ENCODE measurements at places on chromosomes 5 and 9.

DNA sequence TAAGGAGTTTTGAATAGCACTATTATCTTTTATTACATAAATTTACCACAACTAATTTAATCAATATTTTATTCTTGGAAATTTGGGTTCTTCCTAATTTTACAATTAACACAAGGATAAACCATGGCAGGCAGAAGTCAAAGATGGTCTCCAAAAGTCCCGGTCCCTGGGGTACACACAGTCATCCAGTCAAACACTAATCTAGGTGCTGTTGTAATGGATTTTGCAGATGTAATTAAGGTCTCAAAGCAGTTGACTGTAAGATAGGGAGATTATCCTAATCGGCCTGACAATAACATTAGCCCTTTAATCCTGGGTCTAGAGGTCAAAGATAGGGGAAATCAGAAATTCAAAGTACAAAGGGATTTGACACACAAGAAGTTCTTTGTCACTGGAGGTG is 57.5 kb upstream of the HTR1A start:
- DNase-seq = no peak

- no peak for DNase-seq
Measured at GRCh38 chr5:18370531-18370930, 736.3 kb downstream of the TAF11L14 start.

- DNase-seq = no peak
Measured at GRCh38 chr9:79580055-79580454, 8.3 kb downstream of the TLE4 start.

DNA sequence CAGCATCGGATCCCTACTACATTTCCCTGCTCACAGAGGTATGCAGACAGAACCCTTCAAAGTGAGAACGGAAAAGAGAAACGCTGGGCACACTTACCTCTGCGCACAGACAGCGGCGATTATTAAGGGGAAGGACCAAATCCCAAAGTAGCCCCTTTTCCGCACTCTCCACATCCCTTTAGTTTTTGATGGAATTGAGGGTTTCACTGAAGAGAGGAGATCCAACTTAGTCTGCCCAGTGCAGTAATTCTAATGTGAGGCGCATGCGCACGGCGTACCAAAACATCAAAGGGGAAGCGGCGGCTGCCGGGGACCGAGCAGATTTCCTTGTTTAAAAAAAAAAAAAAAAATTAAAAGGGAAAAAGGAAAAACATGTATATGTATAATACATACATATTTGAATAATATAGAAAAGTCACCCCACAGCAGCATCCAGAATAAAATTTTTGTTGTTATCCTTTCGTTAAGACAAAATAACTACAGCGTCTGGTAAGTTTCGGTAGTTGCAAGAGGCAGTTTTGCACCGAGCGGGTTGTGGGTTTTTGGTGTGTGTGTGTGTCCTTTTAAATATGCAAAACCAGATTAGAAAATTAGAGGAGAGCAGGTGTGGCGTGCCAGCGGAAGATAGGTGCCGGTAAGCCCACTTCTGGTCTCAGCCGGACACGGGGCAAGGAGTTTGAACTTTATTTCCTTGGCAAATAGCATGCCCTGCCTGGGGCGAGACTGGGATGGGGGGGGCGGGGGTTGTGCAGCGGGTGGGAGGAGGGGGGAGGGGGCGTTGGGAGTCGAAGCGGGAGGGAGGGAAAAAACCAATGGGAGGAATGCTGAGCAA is at the start of gene GABRB2:
Gene GABRB2, minus strand, starts transcription at position 256 of the 832 bp plus-strand sequence. Its CDS starts 82 bp downstream, at position 174.
- peak; percentile 6 for DNase-seq

DNA sequence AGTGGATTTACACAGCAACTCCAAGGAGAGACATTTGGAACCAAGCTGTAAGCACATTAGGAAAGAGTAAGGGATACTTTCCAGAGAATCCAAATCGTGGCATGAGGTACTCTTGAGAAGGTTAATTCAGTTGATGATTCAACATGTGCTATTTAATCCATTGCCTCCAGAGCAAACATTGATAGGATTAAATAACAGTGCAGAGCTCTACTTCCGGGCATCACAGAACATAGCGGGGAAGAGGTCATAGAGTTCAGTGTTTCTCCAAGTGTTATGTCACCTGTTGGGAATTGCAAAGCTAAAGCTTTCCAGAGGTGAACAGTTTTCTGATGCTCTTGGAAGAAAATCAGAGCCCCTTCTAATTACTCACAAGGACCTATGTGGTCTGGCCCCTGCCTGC is 127.5 kb downstream of the PPP2R2B start:
- no peak for DNase-seq

- DNase-seq = no peak
Measured at GRCh38 chr9:18190671-18191374, 283.1 kb upstream of the ADAMTSL1 start.

GRCh38 chr9:70406434-70406862 is 8.0 kb downstream of the KLF9 start:
- DNase-seq = peak; percentile 22

DNA sequence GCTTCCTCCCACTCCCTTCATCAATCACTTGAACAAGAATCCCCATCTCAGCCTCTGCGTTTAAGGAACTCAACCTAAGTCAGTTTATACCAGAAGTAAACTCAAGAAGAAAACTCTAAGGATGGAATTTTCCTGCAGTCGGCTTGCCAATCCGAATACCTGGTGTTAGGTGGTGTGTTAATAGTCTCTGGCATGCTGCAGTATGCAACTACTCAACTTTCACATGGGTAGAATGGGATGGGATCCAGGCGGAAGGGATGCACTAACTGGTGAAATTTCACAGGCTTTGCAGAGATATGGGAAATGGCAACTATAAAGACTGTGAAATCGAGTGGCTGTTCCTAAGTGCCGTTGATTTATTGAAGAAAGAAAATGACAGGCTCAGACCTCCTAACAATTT is 560.6 kb downstream of the TLE1 start:
- no peak for DNase-seq

DNA sequence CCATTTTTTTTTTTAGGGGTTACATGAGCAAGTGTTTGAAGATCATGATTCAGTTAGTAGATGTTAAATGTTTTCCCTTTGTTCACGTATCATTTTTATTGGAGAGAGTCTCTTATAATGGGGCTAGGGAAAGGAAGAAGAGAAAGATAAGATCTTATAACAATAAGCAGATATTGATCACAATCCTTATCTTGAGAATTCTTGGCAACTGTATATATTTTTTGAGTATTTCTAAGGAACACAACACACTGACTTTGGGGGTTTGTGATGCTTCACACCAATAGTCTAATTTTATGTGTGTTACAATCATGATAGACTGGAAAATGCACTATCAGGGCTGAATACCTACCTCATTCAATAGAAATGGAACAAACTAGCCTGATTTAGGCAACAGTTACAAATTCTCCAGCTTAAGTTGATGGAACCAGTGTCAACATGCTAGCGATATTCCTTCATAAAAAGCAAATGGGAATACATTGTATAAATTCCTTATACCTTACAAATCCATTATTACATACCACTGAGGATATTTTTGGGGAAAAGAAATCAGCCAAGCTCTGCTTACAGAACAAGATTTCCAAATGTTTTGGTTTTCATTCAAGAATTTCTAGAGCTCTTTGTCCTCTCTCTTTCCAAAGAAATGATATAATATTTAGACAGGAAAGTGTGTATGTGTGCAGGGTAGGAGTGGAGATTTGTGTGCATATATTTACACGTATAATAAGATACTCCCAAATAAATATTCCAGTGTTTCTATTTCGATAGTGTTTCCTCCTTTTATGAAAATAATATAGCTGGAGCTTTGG is 41.5 kb downstream of the SVEP1 start:
- DNase-seq = no peak

DNA sequence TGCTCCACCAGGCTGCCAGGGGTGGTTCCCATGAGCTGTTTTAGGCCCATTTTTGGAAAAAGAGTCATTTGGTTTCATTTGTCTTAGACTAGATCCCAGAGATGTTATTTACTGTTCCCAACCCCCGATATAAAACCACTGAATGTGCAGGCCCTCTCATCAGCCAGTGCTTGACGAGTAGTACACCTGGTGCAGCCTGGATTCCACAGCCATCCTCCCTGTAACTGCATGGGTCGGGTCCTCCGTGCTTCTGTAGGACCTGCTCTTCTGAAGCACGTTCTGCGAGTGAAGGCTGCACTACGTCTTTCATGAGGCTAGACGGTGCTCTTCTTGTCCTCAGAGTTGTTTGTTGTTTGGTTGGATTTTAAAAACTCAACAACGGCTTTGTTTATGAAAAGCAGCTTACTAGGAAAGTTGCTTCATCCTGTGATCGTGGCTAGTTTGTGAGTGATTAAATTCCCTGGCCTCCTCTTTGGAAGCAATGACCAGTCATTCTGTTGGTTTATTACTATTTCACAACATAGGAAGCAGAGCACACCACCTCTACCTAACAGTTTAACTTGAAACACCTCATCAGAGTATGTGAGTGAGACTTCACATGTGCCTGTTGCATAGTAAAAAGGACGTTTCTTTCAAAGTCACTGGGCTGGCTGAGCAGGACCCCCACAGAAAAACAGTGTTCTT is 135.2 kb downstream of the AOPEP start:
- no peak for DNase-seq

DNA sequence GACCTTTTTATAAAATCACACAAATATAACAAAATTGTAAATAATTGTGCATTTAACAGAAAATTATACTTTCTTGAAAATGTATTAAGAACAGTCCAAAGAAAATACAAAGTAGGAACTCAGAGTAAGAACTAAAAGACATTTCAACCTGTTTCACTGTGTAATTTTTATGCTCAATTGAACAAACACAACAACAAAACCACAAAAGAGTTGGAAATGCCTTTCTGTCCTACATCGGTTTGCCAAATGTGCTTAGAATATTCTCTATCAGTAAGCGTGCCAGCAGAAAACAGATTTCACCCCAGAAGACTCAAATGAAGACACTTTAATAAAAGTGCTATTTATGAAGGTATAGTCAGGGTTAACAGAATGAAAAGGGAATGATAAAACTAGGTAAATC is 592.1 kb downstream of the PRELID2 start:
- DNase-seq = no peak

DNA sequence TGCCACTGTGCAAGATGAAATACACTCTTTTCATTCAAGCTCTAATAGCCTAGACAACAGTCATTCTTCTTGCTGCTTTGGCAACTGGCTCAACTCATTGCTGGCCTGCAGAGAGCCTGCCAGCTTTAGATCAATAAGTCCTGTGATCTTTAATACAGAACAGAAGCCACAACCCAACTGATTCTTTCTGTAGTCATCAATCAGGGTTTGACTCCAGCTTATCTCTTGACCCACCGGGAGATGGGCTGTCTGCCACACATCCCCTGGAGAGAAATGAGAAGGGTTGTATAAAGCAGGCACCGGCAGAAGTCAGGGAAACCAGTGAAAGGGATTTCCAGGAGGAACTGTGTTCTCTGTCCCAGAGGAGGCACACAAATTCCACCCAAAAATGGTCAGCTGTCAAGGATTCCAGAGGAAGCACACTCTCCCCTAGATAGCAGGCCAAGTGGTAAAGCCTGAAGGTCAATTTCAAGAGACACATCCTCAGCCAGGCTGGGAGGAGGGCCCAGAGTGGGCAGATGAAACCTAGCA is 24.5 kb downstream of the LHFPL2 start:
- no peak for DNase-seq

DNA sequence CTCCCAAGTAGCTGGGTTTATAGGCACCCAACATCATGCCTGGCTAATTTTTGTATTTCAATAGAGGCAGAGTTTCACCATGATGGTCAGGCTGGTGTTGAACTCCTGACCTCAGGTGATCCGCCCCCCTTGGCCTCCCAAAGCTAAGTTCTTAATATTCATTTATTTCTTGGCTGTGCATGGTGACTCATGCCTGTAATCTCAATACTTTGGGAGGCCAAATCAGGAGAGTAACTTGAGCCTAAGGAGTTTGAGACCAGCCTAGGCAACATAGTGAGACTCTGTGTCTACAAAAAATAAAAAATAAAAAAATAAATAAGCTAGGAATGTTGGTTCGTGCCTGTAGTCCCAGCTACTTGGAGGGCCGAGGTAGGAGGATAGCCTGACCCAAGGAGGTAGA is 587.1 kb upstream of the FTMT start:
- DNase-seq = no peak

- no peak for DNase-seq
Measured at GRCh38 chr5:16574789-16575721, 41.7 kb downstream of the RETREG1 start.

DNA sequence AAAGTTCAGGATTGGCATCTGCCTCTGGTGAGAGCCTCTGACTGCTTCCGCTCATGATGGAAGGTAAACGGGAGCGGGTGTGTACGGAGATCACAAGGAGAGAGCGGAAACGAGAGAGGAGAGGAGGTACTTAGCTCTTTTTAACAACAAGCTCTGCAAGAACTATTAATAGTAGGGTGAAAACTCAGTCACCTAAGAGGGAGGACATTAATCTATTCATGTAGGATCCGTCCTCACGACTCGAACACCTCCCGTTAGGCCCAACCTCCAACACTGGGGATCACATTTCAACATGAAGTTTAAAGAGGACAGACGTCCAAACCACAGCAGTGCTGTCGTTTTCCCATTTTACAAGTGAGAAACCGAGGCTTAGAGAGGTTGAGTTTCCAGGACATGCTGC is 173.7 kb downstream of the SLC28A3 start:
- DNase-seq = no peak

DNA sequence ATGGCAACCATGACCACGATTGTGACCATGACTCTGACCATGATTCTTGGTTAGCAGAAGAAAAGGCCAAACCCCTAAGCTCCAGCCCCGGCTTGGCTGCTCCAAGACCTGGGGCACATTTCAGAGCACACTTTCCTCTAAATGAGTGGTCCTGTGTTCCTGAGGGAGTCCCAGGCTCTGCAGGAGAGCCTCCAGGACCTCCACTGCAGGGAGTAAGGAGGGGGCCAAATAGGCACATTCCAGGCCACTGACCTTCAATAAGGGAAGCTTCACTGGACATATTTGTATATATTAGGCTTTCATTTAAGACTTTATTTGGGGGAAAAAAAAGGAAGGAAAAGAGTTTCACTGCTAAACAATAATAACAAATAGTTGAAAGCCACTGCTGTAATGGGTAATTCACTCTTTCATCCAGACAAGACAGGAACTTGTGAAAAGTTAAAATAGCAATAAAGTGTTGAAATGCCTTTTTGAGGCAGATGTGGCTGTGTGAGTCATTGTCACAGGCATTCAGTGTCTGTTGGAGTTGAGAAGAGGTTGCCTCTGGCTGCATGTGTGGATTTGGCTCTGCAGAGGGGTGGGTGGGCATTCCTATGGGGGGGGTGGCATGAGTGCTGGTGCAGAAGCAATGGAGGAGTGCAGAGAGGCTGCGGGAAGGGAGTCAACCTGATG is 63.9 kb upstream of the TGFBR1 start:
- no peak for DNase-seq

DNA sequence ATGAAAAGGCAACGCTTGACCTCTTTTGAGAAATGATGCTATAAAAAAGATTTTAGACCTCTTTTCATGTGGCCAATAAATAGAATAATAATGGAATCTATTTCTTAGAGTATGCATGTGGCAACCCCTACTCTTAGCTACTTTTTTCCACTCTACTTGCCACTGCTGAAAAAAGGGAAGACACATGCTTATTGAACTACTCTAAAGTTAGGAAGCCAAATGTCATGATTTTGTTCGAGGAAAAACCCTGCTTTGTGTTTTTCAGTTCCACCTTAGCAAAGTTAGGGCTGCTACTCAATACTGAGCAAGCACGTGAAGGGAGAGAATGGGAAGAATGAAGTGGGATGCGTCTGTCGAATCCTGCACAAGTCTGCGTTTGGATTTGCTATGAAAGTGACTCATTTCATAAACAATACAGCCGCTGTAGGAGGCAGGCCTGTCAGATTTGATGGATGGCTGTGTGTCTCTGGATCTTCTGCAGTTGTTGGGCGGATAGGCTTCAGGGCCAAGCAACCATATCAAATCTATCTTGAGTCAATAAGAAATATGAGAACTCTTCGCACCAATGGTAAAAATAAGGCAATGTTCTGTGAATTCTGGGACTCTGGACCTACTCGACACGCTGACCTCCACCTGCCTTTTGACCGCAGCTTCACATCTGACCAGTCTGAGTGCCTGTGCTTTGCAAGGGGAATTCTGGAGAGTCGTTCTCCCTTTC is 333.6 kb downstream of the PIK3R1 start:
- DNase-seq = no peak

Data from CD8-positive, alpha-beta T cell (primary cell).